ENCODE measurements at places on chromosomes 3 and 15.

DNA sequence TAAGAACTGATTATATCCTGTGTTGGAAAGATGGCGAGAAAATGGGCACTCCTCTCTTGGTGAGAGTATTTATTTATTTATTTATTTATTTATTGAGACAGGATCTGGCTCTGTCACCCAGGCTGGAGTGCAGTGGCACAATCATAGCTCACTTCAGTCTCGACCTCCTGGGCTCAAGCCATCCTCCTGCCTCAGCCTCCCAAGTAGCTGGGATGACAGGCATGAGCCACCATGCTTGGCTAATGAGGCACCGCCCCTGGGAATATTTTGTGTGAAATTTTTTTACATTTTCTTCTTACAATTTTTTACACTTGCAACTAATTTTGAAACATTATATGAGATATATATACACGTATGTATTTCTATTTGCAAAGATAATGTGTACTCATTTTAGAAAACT, 150.5 kb upstream of the PRR20G start:
- no peak for DNase-seq

DNA sequence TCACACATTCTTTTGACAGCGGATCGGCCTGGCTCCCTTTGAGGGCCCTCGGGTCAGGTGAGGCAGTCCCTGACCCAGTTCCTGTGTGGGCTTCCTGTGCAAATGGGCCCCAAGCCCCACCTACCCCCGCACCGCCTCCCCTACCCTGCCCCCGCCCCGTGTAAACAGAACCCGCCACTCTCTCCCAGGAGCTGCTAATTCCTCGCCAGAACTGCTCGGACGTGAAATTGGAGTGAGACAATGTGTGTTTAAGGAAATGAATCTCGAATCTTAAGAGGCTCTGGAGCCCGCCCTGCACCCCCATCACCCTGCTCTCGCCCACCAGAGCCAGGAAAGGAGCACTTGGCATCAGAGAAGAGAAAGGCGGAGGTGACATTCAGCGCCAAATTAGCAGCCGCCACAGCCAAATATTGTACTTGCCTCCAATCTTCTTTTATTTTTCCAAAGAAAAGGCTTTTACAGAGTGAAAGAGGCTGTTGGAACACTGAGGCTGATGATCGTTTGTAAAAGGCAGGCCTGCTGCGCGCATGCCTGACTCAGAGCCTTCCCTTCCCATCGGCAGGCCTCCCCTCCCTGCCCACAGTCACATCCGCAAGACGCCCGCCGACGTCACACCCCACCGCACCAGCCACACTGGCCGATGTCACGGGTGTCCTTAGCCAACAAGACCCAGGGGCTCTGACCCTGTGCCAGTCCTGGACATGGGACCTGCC, 53.1 kb downstream of the CACNA2D2 start:
- no peak for DNase-seq

- peak; percentile 20 for DNase-seq
Measured at GRCh38 chr3:57556459-57557084, 498 bp downstream of the PDE12 start.

DNA sequence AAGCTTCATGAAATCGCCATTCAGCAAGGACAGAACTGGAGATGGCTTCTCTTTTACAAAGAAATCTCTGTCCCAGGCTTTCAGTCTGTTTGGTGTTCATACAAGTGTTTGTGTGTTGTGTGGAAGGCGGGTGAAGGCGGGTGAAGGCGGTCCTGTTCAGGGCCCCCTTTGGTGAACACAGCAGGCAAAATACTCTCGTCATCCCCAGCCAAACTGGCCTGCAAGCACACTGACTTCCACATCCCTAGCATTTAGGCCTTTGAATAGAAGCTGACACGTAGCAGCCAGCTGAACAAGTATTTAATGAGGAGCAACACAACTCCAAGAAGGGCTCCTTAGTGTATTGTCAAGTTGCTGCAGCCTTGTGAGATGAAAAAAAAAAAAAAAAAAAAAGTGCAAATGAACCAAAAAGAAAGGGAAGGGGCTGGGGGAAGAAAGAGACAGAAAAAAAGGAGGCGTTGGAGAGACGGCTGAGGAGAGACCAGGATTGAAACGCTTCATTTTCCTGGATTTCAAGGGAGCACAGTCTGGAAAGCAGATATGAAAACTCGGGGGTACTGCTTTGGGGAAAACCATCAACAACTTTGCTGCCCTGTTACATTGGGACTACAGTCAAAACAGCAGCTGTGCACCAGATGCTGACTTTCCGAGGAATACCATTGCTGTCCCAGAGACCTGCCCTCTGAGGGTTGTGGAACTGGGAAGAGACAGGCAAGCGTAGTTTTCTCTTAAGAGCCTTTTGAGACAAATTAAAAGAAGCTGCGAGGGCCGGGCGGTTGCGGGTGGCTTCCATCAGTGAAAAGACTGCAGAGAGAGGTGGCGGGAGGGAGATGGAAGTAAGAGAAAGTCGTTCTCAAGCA, 74.6 kb downstream of the TGFBR2 start:
- peak; percentile 76 for DNase-seq

- no peak for DNase-seq
Measured at GRCh38 chr15:52710708-52711389, 31.7 kb upstream of the ATOSA start.

GRCh38 chr3:111244760-111245159, 173.1 kb downstream of the NECTIN3 start:
- DNase-seq, result peak; percentile 57
